ENCODE measurements at places on chromosomes 2 and 18.

GRCh38 chr2:47519604-47520301 is 116.8 kb downstream of the MSH2 start:
- DNase-seq: no peak

DNA sequence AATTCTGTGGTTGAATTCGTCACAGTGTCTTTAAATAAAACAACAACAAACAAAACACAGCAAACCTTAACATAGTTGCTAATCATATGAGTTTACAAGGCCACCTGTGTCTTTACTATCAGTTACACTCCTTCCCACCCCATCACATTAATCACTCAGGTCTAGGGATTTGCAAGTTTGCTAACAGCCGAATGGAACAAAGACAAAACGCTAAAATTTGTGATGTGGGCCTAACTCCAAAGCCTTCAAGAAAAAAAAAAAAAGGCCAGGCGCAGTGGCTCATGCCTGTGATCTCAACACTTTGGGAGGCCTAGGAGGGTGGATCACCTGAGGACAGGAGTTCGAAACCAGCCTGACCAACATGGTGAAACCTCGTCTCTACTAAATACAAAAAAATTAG is 566 bp upstream of the POLI start:
- DNase-seq: no peak

- no peak for DNase-seq
These were observed 182.2 kb downstream of the ZFP36L2 start for GRCh38 chr2:43044093-43044681.

DNA sequence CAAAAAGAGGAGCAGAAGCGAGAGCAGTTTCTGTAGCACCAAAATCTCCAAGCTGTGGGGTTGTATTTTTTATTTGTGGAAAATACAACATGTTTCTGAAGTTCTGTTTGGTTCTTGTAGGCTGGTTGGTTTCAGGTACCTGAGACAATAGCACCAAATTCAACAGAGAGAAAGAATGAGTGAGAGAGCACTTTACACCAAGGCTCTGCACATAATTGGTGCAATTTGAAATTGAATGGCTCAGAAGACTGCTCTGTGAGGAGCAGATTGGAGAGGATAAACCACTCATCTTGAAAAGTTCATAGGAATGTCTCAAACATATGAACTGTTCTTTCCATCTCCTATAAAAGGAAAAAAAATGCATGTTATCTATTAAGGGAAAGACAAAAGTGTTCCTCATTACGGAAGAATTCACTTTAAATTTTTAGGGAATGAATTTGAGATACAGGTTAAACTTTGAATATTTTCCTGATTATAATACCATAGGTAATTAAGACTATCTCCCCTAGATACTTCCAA is 175.1 kb downstream of the ATAD2B start:
- DNase-seq: no peak

DNA sequence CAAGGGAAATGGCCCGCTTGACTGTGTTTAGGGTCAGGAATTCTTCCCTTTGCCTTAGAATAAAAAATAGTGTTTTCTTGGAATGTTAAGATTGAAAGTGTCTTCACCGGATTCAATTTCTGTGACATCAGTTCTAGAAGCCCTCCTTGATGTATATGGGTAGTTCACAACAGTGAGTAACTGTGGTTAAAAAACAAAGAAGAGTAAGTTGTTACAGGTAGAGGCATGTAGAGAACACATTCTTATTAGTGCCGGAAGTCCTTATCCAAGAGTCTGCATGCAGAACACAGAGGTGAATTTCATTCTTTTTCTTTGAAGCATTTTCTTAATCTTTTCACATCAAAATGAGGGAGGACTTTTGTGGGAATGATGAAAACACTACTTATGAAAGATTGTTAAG is 105.5 kb downstream of the FMNL2 start:
- DNase-seq: no peak

GRCh38 chr18:48715711-48716361 is 177.0 kb downstream of the CTIF start:
- no peak for DNase-seq

GRCh38 chr2:137202318-137202717 is 437.0 kb downstream of the THSD7B start:
- no peak for DNase-seq

DNA sequence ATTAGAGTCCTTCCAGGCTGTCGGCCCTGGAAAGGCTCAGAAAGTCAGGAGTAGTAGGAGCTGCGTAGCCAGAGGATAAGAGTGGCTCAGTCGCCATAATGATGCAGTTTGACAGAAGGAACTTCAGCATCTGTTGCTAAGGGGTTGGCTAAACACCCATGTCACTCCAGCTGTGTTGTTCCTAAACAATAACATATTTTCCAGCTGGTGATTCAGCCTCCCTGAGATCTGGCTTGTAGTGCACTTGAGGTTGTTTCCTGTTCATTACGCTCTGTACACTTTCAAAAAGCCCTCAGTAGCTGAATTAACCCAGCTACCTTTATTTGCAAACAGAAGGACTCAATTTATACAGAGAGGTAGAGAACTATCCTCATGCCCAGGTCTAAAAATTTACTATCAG is 39.7 kb upstream of the EPAS1 start:
- no peak for DNase-seq

DNA sequence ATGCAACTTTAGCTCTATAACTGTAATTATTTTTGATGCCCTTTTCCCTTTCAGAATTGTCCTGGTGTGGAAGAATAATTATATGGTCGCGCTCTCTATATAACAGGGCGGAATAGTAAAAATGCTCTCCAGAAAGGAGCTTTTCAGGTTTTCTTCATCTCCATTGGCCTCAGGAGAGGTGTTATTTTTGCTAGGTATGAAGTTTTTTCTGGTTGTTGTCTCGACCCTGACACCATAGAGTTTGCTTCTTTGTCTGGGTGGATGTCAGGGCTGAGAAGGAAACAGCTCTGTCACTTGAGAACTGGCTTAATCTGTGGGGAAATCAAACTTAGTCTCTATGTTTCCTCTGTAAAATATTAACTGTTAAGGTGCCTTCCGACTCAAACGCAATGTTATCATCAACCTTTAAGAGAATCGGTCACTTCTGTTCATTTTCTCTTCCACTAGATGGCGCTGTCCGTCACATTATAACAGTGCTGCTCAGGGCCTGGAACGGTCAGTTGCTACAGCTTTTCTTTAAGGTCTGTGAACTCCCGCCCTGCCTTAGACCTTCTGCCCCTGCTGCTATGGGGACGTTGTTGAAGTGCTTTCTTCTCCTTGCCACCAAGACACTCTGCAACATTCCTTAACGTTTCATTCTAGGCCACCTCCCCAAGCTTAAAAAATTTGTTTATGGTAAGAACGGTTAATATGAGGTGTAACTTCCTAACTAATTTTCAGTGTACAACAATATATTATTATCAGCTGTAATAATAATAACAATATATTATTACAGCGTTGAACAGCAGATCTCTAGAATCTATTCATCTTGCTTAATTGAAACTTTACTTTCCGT is 23.8 kb upstream of the SERPINB12 start:
- DNase-seq: peak; percentile 5

- no peak for DNase-seq
These were observed 273.2 kb downstream of the BCL11A start for GRCh38 chr2:60280238-60280637.

- DNase-seq: no peak
These were observed 28.8 kb downstream of the COLEC12 start for GRCh38 chr18:471716-472115.

- DNase-seq: no peak
These were observed 126.6 kb upstream of the PDE1A start for GRCh38 chr2:182553483-182553882.

- DNase-seq: no peak
These were observed 557.6 kb downstream of the CBLN2 start for GRCh38 chr18:71986351-71987050.

DNA sequence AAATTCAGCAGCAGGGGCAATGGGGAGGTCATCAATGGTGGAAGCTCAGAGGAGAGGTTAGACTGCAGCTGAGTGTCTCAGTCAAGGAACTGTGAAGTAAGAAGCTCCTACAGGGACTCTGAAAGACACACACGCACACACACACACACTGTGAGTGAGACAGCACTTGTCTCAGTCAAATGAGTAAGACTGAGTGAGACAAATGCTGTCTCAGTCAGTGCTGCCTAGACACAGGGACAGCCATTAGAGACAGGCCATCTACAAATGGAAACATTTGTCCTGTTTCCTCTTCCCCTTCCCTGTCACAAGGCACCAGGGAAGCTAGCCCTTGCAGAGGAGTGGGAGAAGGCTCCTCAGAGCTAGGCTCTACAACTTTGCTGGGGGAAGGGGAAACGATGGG is 577.4 kb upstream of the GCFC2 start:
- no peak for DNase-seq

DNA sequence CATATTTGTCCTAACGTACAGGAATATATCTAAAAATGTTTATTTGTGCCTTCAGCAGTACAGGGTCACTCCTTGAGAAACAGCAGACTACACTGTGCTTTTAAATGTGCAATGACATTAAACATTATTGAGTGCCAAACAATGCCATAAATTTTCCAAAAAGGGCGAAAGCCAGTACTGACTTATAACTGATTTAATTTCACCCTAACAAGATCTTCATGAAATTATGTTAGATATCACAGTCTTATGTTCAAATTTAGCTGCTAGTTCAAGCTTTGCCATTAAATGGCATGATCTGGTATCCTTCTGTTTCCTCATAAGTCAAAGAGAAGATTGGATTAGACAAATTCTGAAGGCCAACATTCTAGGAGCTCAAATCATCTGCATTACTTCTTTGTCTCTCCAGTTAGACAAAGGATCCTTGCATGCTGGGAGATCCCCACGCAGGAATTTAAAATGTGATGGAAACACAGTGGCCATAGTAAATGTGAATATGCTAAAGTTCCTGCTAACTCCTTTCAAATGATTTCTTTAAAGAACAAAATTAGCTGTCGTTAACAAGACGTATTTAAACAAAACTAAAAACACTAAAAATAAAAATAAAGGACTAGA is 129.3 kb upstream of the STON1 start:
- no peak for DNase-seq

DNA sequence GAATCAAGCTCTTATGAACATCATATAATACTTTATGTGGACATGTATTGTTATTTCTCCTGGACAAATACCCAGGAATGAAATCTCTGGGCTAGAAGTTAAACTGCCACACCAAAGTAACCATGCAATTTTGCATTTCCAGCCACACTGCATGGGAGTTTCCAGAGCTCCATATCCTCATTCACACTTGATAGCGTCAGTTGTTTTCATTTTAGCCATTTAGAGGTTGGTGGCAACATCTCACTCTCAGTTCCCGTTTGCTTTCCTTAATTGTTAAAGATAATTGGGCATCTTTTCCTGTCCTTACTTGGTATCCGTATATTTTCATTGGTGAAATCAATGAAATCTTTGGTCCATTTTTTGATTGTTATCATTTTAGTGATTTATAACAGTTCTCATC is 47.8 kb downstream of the SH3YL1 start:
- DNase-seq: no peak

GRCh38 chr2:217366966-217367365 is 507.1 kb upstream of the TNP1 start:
- no peak for DNase-seq

- DNase-seq: no peak
These were observed 115.0 kb upstream of the RBMS1 start for GRCh38 chr2:160608599-160608998.

- peak; percentile 9 for DNase-seq
These were observed 27.4 kb upstream of the ERCC3 start for GRCh38 chr2:127321303-127321702.

DNA sequence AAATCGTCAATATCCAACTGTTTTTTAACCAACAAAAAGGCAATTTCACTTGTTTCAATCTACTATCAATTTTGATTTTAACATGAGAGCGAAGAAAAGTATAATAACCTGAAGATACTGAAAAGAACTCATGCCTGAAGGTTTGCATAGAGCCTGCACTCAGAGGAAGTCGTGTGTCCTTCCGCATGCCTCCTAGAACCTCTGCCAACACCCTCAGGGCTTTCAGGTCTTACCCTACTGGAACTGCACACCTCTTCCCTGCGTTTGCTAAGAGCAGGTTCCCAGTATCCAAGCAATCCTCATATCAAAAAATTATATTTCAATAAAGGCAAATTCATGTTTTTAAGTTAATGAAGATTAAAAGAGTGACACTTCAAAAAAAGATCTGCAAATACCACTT is 74.7 kb downstream of the PIAS2 start:
- no peak for DNase-seq

DNA sequence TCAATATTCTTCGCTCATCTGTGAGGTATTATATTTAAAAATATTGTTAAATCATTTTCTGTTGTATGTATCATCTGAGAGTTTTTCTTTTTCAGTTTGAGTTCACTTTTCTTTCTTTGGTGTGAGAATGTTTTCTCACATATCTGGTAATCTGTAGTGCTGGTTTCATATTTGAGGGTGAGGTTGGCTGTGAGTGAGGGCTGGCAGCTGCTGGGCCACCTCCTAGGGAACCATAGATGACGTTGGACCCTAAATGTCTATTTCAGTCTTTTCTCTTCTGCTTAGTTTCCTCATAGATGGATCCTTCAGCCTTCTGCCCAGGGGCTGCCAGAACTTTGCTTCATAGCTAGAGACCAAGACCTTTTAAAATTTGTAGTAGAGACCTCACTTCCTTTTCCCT is 33.5 kb downstream of the MGAT5 start:
- no peak for DNase-seq

DNA sequence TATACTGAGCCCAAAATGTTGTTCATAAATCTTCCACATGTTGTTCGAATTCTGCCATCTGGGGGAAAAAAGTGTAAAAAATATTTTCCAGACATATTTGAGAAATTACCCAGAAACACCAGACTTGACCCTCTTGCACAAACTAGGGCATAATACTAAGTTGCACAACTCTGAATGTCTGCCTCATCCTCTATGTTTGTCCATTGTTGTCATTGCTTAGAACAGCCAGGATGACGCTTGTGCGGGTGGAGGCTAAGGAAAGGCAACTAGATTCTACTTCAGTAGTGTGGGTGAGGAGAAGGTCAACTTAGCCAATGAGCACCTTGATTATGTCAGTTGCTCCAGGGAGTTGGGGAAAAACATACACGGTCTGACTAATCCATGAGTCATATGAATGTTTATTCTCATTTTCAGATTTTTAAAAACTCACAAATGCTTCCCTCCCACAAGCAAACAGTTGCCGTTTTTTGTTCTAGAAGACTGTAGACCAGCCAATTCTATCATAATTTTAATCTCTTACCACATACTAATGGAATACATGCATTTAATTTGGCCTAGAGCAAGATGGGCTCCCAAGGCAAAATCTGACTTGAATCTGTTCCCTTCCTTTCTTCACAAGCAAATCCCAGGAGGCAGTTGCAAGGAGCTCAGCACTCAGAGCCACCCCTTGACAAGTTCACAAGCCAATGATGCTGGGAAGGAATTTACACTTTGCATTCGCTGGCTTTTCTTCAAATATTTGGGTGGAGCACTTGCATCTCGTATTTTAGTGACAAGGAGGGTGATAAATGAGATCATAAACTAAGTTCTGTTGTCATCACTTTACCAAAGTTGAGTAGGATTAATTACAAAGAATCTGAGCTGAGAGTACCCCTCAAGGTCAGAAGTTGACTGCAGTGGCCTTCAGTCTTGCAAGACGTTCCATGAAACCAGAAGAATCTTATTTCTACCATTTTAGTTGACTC is 163.2 kb upstream of the TWIST2 start:
- DNase-seq: peak; percentile 83

Data from hepatic stellate cell (primary cell).